Activated naive CD8-positive, alpha-beta T cell treated with anti-CD3 and anti-CD28 coated beads, Interleukin-2, amount 50 U/mL, for 24 hours (primary cell): ENCODE measurements at places on chromosomes 1 and 21.

DNA sequence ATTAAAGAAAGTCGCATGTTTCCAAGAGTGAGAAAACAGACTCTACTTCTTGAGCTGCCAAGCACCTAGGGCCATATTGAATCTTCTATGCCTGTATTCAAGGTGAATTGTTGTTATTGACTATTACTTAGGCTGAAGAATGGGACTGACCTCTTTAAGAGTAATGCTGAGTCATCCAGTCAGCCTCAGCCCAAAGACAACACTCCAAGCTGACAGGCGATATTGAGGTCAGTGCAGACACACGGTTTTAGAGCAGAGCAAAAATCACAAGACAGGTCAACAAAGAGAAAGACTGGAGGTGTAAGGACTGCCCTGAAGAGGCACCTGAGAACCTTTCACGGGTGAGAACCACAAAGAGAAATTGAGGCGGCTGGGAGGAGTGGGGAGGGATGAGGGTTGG lies 146.9 kb downstream of the MIS18A start:
- no peak for DNase-seq
- H3K4me3 ChIP-seq, result no peak overlapping the region
- H3K36me3 ChIP-seq, result no peaks in the 10 kb centered on the region
- H3K27ac ChIP-seq, result no peak overlapping the region
- peaks cover 3% of the 10 kb centered on the region for H3K27me3 ChIP-seq

DNA sequence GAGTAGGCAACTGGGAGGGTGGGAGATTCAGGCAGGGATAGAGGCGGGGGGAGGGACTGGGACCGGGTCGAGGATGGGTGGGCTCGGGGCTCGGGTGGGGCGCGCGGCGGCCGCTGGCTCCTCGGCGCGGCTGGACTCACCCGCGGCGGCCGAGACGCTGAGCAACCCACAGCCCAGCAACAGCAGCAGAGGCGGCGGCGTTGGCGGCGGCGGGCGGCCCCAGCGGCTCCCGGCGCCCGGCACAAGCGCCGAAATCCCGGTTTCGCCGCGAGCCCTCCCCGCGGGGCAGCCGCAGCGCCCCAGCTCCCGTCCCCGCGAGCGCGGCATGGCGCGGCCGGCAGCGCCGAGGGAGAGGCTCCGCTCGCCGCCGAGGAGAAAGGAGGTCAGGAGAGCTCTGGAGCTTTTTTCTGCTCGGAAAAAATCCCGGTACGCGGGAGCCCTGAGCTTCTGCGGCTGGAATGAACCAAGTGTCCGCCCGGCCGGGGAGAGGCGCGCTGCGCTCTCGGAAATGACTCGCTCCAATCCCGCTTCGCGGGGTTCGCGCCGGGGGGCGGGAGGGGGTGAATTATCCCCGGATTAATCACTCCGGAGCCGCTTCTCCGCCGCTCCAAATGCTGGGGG lies at the start of gene CSMD2:
Gene CSMD2, minus strand, starts transcription at position 460 of the 621 bp plus-strand sequence. Its CDS starts 133 bp downstream, at position 327.
- H3K4me3 ChIP-seq, result no peak within 1 kb of the TSS
- peaks cover 62% of the 10 kb centered on the region for H3K27me3 ChIP-seq
- DNase-seq, result no peak
- no peaks in the 10 kb centered on the region for H3K36me3 ChIP-seq
- no peak within 1 kb of the TSS for H3K27ac ChIP-seq

GRCh38 chr1:212457740-212458338 lies 25.1 kb downstream of the NENF start:
- no peak overlapping the region for H3K4me3 ChIP-seq
- no peak overlapping the region for H3K27ac ChIP-seq
- DNase-seq, result peak; percentile 77
- no peaks in the 10 kb centered on the region for H3K36me3 ChIP-seq

DNA sequence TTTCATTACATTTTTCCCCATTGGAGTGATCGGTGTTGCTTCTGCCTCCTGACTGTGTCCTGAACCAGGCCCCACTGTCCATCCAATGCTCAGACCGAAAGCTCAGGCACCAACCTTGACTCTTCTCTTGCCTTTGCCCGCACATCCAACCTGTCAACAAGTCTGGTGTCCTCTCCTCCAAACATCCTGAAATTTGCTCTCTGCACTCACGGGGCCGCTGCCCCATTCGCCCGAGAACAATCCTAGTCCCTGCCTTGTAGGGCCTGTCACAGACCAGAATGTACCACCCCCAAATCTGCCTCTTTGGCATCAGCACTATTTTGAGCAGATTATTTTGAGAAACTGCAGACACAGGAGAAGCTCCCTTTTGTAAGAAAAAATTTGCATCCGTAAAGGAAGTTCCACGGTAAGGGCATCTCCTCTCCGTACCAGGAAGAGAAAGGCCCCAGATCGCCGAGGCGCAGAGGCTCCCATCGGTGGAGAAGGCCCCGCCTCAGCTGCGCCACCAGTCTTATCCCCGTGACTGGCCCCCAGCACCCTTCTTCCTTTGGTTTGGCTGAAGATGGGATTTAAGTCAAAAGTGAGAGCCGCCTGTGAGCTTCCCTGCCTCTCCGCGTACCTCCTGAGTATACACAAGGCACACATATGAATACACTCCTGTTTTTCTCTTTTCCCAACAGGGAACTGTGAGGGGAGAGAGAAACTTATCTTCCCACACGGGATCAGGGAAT lies 7.1 kb downstream of the MORN1 start:
- H3K27ac ChIP-seq, result no peak overlapping the region
- no peaks in the 10 kb centered on the region for H3K4me1 ChIP-seq
- no peak overlapping the region for H3K4me3 ChIP-seq
- DNase-seq, result no peak
- no peaks in the 10 kb centered on the region for H3K36me3 ChIP-seq

GRCh38 chr1:26645734-26646133 lies 50.1 kb upstream of the ARID1A start:
- H3K4me3 ChIP-seq, result no peak overlapping the region
- no peaks in the 10 kb centered on the region for H3K36me3 ChIP-seq
- no peaks in the 10 kb centered on the region for H3K4me1 ChIP-seq
- H3K27ac ChIP-seq, result no peak overlapping the region
- no peak for DNase-seq
- no peaks in the 10 kb centered on the region for H3K27me3 ChIP-seq

GRCh38 chr1:7639435-7640131 lies 131.5 kb upstream of the VAMP3 start:
- H3K4me1 ChIP-seq, result no peaks in the 10 kb centered on the region
- H3K27ac ChIP-seq, result no peak overlapping the region
- no peak for DNase-seq
- no peaks in the 10 kb centered on the region for H3K27me3 ChIP-seq
